ENCODE measurements at places on chromosomes 3 and 15. TPM values are rescaled to one million over a fixed set of nuclear protein-coding genes. Genes with fewer than 3 reads are reported as not detected.

SNRPA1 gene
- total RNA-seq = 69.6 TPM

GOLGA6A gene
- total RNA-seq = 2.2 TPM

GOLGA6L1 gene
- total RNA-seq = 1.9 TPM

DNA sequence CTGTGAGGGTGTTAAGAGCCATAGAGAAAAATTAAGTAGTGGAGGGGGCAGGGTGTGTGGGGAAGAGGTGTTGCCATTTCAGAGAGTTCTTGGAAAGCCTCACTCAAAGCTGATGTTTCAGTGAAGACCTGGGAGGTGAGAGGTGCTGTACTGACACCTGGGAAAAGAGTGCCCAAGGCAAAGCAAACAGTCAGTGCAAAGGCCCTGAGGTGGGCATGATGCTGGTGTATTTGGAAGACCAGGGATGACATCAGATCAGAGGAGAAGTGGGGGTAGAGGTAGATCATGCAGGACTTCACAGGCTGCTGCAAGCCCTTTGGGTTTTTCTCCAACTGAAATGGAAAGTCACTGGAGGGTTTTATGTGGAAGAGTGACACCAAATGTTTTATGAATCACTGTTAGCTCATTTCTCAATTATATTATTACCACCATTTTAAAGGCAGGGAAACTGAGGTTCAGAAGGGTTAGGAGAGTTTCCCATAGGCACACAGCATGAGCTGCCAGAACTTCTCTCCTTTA is 42.8 kb upstream of the SMAD3 start:
- ATAC-seq = no peak

- ATAC-seq = peak; percentile 45
These were observed 1099.3 kb upstream of the EPHA6 start for GRCh38 chr3:95715128-95715527.

All from motor neuron (in vitro differentiated cells).